Heart right ventricle (tissue), 16 donors: ENCODE measurements at places on chromosomes 2 and 18. TPM values are rescaled to one million over a fixed set of nuclear protein-coding genes. Genes with fewer than 3 reads are reported as not detected.

The LANCL1 gene
- total RNA-seq = 69.6 TPM

The CCNYL1 gene
- 16.1 TPM for total RNA-seq

The TUBB8B gene
- total RNA-seq = not detected

The NAT8 gene
- total RNA-seq = not detected
